Suppressor macrophage (primary cell): ENCODE measurements at places on chromosomes 4 and X.

DNA sequence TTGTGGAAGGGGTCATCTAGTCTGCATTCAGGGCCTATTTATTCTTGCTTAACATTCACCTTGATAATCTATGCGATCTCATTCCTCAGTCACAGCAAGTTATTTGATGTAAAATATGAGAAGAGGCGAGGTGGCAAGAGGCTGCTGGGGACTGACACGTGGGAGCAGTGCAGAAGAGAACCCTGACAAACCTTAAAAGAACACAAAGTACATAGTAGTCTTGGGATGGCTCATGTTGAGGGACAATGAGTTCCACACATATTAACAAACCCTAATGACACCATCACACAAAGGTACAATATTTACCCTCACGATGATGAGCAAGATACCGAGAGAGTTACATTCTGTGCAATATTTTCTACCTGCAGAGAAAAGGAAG lies 57.5 kb downstream of the MAML3 start:
- DNase-seq: no peak

DNA sequence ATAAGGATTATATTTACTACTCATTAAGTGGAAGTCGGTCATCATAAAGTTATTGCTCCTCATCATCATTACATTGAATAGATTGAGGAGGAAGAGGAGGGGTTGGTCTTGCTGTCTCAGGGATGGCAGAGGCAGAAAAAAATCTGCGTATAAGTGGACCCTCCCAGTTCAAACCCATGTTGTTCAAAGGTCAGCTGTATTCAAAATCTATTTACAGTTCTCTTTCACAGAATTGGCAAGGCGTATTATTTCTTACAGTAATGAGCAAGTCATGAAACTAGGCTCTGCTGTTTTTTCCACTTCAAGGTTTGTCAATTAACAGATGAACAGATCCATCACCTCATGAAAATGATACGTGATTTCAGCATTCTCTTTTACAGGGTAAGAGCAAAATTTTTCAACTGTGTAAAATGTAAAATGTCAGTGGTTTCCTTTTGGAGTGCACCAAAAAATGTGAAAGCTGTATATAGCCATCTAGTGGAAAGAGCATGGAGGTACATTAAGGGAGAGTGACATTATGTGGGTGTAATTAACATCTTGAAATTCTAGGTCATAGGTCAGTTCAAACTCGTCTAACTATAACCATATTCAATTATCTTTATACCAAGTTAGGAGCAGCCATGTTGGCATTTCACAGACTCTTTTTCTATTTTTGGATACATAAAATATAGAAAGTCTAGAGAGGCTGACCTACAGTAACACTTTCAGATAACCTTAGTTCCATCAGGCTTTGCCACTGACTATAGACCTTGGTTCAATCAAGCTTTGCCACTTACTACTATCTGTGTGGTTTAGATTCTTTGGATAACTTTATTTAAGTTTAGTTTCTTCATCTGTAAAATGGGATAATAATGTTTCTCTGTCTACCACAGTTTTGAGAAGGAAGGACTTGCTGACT lies 30.1 kb downstream of the NEIL3 start:
- DNase-seq: peak; percentile 56

DNA sequence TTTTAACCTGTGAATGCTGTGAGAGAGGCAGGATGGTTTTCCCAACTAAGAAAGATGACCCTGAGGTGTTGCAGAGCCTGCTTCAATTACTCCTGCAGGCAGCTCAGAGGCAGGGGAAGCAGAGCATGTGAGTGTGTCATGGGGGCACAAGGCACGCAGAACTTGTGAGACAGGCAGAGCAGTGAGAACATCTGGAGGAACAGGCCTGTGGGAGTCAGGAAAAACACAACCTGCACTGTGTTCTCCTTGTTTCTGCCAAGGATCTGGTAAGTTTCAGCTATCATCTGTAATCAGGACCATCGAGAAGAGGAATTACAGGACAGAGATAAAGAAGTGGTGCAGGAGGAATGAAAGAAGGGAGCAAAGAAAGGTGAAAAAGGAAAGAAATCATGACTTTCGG lies 741.8 kb upstream of the INTU start:
- DNase-seq: no peak

DNA sequence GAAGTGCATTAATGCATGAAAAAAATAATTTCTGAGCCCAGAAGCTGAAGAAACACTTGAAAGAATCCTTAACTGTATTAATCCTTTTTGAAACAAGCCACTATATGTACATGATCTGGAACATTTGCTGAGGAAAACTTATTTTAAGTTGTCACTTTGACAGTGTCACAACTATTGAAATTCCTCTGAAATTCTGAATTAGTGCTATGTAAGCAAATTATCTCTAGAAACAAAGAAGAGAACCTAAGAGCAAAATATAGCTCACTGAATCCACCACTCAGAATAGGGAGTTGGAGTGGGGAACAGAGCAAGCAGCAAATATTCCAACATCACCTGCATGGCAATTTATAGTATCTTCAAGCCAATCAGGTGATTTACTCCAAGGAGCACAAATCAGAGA lies 34.6 kb upstream of the FAM47C start:
- DNase-seq: no peak

DNA sequence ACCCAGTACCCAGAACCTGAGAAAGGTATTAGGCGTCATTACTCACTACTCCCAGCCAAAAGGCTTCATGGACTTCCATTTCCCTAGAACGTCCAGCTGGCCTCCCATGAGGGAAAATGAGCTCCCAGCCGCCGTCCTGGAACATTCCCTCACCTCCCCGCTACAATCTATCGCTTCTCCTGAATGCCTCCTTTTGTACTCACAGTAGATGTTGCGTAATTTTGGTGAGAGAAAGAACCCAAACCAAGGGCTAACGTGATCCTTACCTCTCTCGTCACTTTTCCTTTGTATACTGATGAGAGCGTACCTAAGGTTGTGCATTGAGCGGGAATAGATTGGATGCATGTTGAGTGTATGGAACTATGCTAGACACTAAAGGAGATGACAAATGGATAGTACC lies 161.9 kb downstream of the TENM3 start:
- DNase-seq: no peak

- no peak for DNase-seq
Observed at GRCh38 chr4:148893095-148893494, 450.9 kb upstream of the NR3C2 start.

- DNase-seq: peak; percentile 88
Observed at GRCh38 chr4:3346146-3346545, 53.3 kb downstream of the RGS12 start.

- no peak for DNase-seq
Observed at GRCh38 chrX:72365126-72365525, 59.4 kb upstream of the CITED1 start.

- DNase-seq: no peak
Observed at GRCh38 chr4:2289311-2289954, 27.5 kb upstream of the MXD4 start.

DNA sequence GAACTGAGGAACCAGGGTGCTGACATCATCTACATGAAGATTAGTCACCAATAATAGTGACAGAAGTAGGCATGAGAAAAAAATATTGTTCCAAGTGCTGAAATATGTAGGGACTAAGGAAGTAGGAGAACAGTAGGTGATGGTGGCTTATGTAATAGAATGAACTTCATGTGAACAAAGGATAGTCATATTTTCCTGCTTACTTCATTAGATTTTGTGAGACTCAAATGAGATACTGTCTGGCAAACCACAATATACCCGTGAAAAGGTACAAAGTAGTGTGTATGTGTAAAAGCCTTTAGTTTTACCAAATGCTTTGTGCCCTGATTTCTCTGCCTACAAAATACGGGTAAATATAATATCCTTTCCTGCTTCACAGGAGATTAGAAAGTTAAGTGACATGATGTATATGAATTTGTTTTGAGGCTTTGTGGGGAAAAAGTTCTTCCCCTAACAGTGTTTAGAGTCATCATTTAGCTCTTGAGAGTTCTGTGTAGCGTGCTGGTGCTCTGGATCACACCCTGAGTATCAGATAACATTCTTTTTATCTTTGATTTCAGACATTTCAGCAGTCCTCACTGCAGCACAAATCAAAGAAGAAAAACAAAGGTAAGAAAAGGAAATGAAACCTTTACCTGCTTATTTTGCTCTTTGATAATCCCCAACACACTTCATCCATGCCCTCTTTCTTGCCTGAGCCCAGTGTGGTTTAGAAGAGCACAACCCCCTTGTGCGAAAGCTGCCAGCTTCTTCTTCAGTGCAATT lies 67.9 kb downstream of the KLHL34 start:
- peak; percentile 31 for DNase-seq

DNA sequence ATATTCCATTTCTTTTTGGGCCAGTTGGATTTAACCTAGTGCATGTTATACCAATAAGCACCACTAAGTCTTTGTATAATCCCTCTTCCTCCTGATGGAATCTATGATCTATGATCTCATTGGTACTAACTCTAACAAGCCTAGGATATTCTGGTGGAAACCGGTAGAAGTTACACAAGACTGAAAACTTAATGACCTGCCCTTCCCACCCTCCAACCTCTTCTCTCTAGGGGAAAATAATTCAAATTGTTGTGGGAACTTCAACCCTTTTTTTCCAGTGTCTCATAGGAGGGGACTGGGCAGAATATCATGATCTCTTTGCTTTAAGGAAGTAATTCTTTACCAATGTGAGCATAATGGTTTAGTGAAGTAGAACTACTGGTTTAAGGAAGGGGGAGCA lies 289.5 kb upstream of the BOD1L1 start:
- DNase-seq: no peak

DNA sequence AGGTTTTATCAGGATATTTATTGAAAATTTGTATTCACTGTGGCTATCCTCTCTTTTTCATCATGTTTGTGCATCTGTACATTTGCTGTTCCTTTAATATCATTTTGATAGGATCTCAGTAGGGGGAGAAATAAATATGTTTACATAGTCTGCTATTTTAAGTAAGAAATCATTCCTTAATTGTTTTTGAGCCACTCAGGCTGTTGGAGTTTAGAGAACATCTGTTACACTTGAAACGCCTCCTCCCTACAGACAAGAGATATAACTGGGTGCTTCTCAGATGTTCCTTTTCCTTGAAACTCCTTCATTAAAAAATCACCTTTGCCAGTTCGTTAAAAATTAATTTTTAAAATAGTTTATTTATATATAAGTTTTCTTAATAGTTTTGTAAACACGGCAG lies 59.4 kb downstream of the QRFPR start:
- DNase-seq: no peak

GRCh38 chrX:106897259-106897658 lies 5.9 kb downstream of the RIPPLY1 start:
- DNase-seq: no peak

- DNase-seq: no peak
Observed at GRCh38 chr4:61933527-61933926, 733.4 kb downstream of the ADGRL3 start.

DNA sequence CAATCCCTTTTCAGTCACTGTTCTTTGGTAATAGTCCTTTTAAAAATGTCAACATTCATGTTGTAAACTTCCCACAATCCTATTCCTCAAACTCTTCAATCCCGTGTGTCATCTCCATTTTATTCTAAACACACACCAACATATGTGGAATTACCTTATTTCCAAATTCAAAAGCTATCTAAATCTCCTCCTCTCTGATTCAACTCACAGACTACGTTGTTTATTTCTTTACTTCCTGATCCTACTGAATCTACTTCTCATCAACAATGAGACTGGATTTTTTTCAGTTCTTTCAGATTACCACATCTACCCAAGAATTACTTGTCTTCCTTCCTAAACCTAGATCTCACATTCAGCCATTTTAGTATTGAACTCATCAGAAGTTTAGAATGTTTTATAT lies 188.2 kb downstream of the GABRB1 start:
- no peak for DNase-seq

GRCh38 chrX:2410279-2411020 lies 90.3 kb downstream of the DHRSX start:
- no peak for DNase-seq

- DNase-seq: no peak
Observed at GRCh38 chr4:142567199-142567598, 278.9 kb downstream of the INPP4B start.
